ENCODE measurements at places on chromosomes 5 and 9.
A peak's percentile ranks its signal among the peaks of the same experiment; 100 is the strongest.

GRCh38 chr5:76016258-76016657 lies 66.9 kb upstream of the SV2C start:
- DNase-seq: no peak

DNA sequence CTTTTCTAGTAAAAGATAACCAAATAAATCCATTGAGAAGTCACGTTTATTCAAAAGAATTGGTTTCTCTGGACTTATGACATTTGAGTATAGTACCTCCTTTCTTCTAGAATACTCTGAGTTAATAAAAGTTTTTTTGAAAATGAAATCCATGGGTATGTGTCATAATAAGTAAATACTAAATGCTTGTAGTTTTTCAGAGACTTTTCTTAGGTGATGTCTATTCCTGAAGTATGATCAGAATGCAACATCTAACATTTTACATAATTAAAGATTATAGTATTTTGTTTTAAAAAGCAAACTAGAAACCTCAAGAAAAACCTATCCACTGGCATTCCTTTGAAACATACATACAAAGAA lies 63.2 kb downstream of the NFIB start:
- DNase-seq: peak; percentile 47

- DNase-seq: no peak
Measured at GRCh38 chr5:132540764-132541163, 2.6 kb downstream of the IL5 start.

GRCh38 chr5:144141585-144141984 lies 28.9 kb downstream of the YIPF5 start:
- peak; percentile 26 for DNase-seq

GRCh38 chr9:22469928-22470544 lies 23.4 kb downstream of the DMRTA1 start:
- peak; percentile 61 for DNase-seq

DNA sequence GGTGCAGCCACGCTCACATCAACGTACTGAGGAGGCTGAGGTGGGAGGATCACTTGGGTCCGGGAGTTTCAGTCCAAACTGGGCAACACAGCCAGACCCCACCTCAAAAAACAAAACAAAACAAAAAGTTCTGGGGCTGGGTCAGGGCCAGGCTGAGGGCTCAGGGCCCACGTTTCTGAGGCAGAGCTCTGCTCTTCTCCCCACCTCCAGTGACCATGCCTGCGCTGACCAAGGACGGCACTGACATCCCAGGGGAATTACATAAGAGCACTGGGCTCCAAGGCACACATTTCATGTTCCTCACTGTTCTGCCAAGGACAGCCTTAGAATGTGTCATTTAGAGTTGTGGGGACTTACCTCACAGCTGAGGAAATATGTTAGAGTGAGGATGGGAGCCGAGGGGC lies 40.4 kb upstream of the TESK1 start:
- no peak for DNase-seq

- no peak for DNase-seq
Measured at GRCh38 chr5:109652096-109652495, 37.6 kb upstream of the MAN2A1 start.
